ENCODE measurements at places on chromosomes 16 and 17.

DNA sequence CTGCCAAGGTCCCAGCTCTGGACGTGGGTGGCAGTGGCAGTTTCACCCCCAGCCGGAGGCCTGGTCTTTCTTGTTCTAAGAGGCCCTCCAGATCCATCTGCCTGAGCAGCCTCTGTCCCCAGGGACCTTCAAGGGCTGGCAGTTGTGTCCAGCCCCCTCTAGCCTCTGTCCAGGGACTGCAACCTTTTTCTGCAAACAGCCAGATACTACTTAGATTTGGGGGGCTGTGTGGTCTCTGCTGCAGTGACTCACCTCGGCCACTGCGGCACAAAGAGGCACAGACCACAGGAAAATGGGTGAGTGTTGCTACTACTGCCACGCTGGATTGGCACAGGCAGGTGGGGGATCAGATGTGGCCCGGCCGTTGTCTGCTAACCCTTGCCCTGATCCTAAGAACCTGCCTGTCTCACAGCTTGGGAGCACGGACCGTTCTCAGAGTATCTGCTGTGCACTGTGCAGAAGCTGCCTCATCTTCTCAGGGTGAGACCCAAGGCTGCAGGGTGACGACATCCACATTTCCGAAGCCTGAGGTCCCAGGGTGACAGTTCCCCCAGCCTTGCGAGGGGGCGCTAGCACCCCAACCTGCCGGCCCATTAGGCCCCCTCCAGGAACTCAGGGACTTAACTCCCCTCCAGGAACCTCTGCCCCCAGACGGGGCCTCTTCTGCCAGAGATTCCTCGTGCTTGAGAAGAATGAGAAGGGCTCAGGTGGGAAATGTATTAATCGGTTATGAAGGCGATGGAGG lies 27.6 kb downstream of the MXRA7 start:
- DNase-seq, result no peak

DNA sequence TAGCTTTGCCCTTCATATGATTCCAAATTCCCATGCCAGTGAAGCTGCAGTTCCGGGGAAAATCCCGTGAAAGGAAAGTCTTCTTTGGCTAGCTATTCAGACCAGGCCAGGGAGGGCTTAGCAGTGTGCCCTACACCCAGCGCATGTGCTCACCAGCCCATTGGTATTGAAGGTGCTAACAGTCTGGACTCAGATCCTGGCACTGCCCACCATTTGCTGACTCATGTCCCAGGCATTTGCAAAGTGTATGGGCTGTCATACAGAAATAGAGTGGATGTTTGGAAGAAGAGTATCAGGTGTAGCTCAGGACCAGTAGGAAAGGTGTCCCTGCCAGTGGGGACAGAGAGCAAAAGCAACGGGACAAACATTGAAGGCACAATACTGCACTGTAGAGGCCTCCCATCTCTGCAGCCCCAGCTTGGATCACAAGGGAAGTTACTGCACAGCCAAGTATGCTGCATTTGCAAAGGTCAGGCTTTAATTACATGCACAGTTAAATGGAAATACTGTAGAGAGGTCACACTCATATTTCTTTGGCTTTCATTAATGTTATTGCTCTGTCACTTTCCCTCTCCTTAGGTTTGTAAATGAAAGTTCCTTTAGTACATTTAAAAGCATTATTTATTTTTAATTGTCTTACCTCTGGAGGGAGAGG lies 220.0 kb downstream of the IRX3 start:
- DNase-seq, result peak; percentile 38

GRCh38 chr17:43917016-43917347 lies 9.6 kb upstream of the MPP2 start:
- DNase-seq, result no peak

GRCh38 chr16:67397036-67397801 lies 3.9 kb upstream of the TPPP3 start:
- DNase-seq, result no peak

DNA sequence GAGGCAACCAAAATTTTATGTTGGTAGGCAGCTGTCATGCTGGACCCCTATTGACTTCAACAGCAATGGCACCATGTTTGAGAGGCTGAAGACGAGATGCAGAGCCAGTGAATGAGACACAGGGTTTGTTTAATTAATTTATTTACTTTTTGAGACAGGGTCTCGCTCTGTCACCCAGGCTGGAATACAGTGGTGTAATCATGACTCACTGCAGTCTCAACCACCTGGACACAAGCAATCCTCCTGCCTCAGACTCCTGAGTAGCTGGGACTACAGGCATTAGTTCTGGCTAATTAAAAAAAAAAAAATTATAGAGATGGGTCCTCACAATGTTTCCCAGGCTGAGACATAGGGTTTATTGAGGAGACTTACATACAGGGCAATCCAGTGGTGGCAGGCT lies 36.2 kb upstream of the PPM1D start:
- DNase-seq, result no peak

GRCh38 chr17:51947160-51947735 lies 211.3 kb downstream of the CA10 start:
- DNase-seq, result no peak

DNA sequence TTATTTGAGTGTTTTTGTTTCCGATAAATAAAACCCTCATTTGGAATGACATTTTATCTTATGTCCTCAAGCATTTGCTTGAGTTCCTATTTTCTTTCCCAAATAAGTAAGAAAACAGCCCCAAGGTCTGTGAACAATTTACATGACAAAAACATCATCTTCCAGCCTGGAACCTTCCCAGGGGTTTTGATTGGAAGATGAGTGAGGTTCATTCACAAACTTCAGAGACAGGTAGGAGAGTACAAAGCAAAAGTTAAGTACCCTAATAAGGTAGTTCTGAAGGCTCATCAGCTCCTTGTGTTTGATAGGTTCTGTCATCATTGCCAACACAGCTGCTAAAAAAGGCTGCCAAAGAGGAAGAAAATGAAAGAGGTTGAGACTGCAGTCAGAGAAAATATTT lies 772.8 kb downstream of the CDH8 start:
- no peak for DNase-seq

DNA sequence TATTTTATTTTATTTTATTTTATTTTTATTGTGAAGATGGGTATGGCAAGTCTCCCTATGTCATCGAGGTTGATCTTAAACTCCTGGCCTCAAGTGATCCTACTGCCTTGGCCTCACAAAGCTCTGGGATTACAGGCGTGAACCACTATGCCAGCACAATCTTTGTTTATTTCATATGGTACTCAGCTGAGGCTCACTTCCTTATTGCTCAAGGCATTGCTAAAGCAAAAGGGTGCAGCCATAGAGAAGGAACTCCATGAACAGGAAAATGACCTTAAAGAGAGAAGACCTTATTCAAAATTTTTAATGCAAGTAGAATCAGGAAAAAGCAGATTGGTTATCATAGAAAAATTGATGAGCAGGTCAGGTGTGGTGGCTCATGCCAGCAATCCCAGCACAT lies 110.6 kb upstream of the RBBP6 start:
- DNase-seq, result no peak

DNA sequence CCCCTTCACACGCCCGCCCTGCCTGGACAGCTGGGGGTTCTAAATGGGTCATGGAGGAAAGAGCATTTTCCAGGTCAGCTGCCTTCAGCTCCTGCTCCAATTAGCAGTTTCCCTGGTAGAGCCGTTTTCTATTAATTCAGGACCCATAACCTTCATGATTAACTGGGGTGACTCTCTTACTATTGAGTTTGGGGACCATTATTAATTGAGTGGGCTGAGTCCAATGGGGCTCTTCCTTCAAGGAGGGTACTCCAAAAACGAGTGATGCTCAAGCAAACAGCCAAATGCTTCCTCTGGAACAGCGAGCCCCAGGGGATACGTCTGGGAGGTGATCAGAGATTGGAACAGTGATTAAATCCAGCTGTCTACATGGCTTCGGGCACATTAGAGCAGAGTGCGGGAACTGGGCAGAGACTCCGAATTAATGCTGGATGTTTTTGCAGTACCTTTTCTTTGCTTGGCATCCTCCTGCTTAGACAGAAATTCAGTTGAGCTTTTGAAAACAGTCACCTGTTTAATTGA lies 68.1 kb upstream of the CACNG3 start:
- no peak for DNase-seq

- peak; percentile 46 for DNase-seq
Observed at GRCh38 chr17:7897773-7898172, 9.2 kb downstream of the CHD3 start.
